Pancreas (tissue), 10 donors: ENCODE measurements at places on chromosomes 16 and 17. TPM values are rescaled to one million over a fixed set of nuclear protein-coding genes. Genes with fewer than 3 reads are reported as not detected.

Gene KRT23
- polyA plus RNA-seq: 7.6 TPM

Gene CD300E
- polyA plus RNA-seq: 0.27 TPM

Gene MYH1
- polyA plus RNA-seq: 0.04 TPM

Gene CAVIN1
- polyA plus RNA-seq: 32.9 TPM

Gene GGT6
- 27.0 TPM for polyA plus RNA-seq

Gene CARD14
- 0.33 TPM for polyA plus RNA-seq

Gene AATK
- 24.3 TPM for polyA plus RNA-seq
